AG04450 (cell line): ENCODE measurements at places on chromosomes 13 and 19.

GRCh38 chr19:4055209-4055552 is 11.5 kb downstream of the ZBTB7A start:
- no peak for DNase-seq

DNA sequence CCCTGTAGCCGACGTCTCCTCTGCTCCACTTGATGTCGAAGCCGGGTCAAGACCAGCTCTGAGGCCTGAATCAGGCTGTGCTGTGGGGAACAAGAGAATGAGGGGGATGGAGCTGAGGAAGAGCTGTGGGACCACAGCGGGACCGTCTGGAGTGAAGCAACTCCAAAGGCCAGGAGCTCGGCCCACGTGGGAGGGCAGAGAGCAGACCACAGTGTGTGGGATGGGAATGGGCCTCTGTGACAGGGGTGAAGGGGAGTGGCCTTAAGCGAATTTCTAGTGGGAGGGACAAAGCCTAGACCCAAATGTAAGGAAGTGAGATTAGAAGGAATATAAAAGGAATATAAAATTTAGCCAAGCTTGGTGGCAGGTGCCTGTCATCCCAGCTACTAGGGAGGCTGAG is 3.8 kb upstream of the SLC8A2 start:
- no peak for DNase-seq

DNA sequence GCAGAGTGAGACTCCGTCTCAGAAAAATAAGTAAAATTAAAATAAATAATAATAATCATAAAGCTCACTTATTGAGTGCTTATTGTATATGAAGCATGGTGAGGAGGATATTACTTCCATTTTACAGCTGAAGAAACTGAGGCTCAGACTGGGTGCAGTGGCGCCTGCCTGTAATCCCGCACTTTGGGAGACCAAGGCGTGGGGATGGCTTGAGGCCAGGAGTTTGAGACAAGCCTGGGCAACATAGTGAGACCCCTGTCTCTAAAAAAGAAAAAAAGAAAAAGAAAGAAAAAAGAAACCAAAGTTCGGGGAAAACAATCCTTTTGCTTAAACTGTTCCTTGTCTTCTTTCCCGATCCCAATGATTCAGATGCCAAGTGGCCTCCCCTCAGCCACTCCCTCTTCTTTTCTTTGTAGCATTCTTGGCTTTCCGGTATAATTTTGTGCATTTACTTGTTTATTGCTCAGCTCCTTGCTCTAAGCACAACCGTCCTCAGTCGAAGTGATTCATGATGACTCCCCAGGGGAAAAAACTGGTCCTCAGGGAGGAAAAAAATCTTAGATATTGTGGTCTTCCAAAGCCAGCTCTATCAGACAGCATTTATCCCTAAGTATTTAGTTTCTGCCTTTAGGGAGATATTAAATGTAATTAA is 965 bp upstream of the EIF3G start:
- peak; percentile 50 for DNase-seq

DNA sequence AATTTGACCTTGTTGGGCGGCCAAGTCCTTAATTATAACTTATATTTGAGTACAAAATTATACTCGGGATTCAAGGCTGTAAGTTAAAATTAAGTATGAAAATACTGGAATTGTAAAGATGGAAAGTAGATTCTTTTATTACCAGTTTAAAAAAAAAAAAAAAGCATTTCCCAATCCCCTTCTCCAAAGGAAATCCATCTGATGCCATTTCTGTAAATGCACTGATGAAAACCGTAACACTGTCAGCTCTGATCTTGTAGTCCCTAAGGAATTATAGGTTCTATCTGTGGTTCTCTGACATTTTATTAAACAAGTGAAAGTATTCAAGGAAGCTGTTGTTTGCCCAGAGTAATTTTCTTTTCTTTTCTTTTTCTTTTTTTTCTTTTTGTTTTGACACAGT is 41.6 kb upstream of the HNRNPA1L2 start:
- no peak for DNase-seq

- DNase-seq: no peak
Observed at GRCh38 chr13:79245937-79246577, 160.0 kb downstream of the RBM26 start.

- DNase-seq: no peak
Observed at GRCh38 chr13:42258747-42259146, 13.2 kb upstream of the AKAP11 start.

DNA sequence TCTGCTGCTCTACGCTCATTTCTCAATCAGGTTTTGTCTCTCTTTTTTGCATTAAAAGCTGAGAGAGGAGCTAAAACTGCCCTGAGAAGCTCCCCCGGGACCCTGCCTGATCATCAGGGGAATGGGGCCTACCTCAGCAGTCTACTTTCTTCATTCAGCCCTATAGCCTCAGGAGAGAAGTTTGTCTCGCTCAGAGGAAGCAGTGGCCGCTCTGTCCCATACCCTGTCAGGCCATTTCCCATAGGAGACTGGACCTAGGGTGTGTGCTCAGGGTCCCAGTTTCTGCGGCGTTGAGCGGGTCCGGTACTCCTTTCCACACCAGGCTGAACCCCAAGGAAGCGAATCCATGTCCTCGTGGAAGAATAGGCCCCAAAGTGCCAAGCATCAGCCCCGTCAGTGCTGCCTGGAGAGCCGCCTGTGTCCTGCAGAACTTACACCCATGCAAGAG is 21.7 kb downstream of the UBE2L5 start:
- DNase-seq: no peak

GRCh38 chr13:43193789-43194420 is 170.5 kb downstream of the DNAJC15 start:
- no peak for DNase-seq

- DNase-seq: peak; percentile 33
Observed at GRCh38 chr19:610801-611480, 21.3 kb downstream of the HCN2 start.

DNA sequence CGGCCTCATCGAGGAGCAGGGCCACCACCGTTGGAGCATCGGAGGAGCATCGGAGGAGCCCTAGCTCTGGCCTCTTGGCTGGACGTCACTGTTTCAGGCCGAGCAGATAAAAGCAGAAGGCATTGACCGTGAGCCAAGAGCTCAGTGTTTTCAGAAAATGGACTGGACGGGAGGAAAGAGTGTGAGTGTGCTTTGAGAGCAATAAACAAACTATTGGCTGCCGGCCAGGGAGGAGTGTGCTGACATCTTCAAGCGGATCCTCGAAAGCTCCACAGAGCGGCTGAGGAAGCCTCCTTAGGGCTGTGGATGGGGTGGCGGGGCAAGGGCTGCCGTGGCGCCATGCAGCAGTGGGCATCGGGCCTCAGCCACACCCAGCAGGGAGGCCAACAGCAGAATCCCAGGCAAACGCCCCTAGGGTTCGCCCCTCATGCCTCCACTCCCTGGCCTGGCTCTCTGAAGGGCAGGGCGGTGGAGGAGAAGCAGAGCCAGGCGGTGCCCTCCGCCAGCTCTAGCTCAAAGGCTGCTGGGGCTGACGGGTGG is 41.8 kb downstream of the IRS2 start:
- peak; percentile 81 for DNase-seq
